Activated CD4-positive, alpha-beta T cell treated with anti-CD3 and anti-CD28 coated beads for 48 hours (primary cell): ENCODE measurements at places on chromosomes 3 and 15.

- DNase-seq = no peak
Observed at GRCh38 chr3:180420016-180420415, 181.9 kb upstream of the TTC14 start.

- DNase-seq = no peak
Observed at GRCh38 chr3:4506559-4507023, 13.4 kb downstream of the ITPR1 start.

DNA sequence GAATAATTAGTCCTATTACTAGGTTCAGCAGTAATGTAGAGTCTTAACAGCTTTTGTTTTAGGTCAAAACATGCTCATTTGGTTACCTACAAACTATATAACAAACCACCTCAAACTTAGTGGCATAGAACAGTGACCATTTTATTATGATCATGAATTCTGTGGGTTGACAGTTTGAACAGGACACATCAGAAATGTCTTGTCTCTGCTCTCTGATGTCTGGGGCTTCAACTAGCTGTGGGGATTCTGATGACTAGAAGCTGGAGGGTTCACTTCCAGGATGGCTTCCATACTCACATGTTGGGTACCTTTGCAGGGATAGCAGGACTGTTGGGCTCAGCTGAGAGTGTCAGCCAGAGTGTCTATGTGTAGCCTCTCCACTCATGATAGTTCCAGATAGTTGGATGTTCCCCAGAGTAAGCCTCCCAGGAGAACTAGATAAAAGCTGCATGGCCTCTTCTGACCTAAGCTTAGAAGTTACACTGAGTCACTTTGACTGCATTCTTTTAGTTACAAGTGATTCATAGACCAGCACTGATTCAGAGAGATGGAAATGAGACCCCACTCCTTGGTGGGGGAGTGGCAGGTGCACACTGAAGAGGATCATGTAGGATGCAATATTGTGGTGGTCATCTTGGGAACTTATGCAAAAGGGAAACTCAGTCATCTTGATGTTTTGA is 32.6 kb downstream of the PLCL2 start:
- peak; percentile 24 for DNase-seq

DNA sequence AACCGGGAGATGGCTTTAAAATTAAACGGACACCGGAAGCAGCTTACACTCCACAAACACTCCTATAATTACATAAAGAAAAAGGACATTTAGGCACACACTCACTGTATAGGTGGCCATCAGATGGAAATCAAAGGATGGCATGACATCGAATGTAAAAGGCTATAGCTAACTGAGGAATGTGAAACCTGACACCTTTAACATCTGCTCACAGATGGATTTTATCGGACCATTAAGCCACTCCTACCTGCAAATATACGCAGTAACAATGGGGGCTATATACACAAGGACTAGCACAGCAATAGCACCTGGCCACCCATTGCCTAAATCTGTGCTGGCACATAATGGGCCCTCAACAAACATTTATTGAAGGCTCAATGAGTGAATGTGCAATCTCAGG is 14.5 kb upstream of the RBSN start:
- no peak for DNase-seq

- DNase-seq = no peak
Observed at GRCh38 chr3:58369876-58370275, 37.2 kb downstream of the PXK start.

- no peak for DNase-seq
Observed at GRCh38 chr15:45449916-45450867, 71.8 kb upstream of the GATM start.

DNA sequence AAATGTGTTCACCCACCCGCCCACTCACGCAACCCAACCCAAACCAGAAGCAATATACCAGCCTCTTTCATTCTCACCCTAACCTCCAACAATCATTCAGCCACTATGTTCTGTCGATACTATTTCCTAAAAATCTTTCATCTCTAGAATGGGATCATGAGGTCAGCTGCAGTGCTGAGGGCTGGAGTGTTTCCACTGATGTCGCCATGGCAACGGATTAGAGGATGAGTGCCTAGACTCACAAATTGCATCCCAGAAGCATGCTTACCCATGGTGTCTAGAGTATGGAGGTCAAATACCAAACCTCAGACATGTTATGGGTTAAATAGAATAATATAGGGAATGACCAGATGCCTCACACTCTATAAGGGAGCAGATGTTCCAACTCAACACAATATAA is 138.5 kb downstream of the GABRB3 start:
- DNase-seq = no peak

- DNase-seq = no peak
Observed at GRCh38 chr3:143291836-143292447, 172.4 kb downstream of the CHST2 start.

GRCh38 chr3:100245927-100246326 is 14.9 kb upstream of the TBC1D23 start:
- peak; percentile 56 for DNase-seq

GRCh38 chr3:62874711-62875557 is at the start of gene CADPS:
CADPS (minus strand) TSS chr3:62875416; CDS start chr3:62875029, 387 bp downstream.
- DNase-seq = no peak

DNA sequence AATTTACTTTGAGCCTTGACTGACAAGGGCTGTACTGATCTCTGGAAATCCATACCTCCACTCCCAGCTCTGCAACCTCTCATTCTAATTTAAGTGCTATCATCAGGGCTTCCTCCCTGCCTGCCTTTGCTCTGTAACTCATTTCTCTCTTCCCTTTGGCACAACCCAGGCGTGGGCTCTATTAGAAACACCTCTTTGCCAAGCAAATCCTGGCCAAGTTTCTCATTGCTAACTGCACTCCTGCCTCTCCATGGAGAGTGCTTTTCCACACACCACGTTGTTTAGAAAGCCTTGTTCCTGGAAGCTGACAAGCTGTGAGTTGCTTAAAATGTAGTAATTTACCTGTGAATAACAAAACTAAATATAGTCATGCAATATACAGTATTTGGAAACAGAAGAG is 20.1 kb upstream of the FSTL1 start:
- no peak for DNase-seq

- DNase-seq = no peak
Observed at GRCh38 chr15:64582202-64582601, 121.8 kb downstream of the ZNF609 start.

- no peak for DNase-seq
Observed at GRCh38 chr3:30810625-30811024, 83.8 kb downstream of the GADL1 start.
